ENCODE measurements at places on chromosomes 4 and X.

GRCh38 chr4:9988363-9988749 is 32.9 kb downstream of the SLC2A9 start:
- no peak for DNase-seq

- no peak for DNase-seq
These were observed 8.7 kb upstream of the GABRE start for GRCh38 chrX:151983186-151983585.

GRCh38 chrX:118062817-118063615 is 53.6 kb downstream of the KLHL13 start:
- DNase-seq, result no peak

- DNase-seq, result no peak
These were observed 100.3 kb downstream of the FAM53A start for GRCh38 chr4:1583859-1584258.

DNA sequence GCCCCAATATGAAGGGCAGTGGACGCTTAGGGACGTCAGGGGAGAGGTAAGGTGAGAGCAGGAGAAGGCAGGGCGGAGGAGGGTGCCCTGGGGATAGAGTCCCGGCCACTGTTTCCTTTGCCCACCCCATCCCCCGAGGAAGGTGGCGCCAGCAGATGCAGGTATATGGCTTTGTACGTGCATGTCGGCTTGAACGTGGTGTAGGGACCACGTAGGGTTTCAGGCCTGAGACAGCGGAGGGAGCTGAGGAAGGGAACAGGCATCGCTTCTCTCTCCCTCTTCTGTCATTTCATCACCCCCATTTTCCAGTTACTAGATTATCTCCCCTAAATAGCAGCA is 97.9 kb downstream of the PHKA2 start:
- DNase-seq, result no peak

DNA sequence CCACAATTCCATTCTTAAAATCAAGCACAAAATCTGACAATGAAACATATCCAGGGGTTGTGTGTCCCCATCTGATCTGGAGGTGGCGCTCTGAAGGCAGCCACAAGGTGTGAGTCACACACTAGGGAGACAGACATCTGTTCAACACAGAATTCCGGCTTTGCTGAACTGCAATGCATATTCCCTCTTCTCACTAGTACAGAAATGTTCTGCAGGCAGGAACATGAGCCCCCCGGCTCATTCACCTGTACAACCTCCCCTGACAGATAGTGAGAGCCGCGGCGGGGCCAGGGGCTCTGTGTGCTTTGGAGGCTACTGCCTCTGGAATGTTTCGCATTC is 41.9 kb downstream of the WDR1 start:
- DNase-seq, result no peak

- DNase-seq, result no peak
These were observed 627 bp upstream of the FAT4 start for GRCh38 chr4:125313989-125314667.

DNA sequence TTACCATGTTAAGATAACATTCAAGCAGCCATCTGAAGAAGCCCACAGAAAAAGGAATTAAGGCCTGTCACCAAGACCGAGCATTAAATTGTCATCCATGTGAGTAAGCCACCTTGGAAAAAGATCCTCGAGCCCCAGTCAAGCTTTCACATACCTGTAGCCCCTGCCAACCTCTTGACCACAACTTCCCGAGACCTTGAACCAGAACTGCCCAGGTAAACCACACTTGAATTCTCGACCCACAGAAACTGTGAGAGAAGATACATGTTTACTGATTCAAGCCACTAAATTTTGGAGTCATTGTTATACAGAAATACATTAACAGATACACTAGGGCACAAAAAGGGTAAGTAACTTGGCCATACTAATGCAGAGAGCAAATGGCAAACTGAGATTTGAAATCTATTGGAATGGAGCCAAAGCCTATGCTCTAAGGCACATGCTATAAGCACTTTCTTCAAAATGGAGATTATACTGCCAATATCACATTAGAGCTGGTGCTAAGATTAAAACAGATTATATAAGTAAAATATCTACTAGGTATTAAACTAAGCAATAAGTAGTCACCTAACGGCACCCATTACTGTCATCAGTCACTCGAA is 49.5 kb downstream of the FAM13A start:
- no peak for DNase-seq
